ENCODE measurements at places on chromosomes 4 and X. TPM values are rescaled to one million over a fixed set of nuclear protein-coding genes. Genes with fewer than 3 reads are reported as not detected.

ETFDH gene
- 19.9 TPM for total RNA-seq

RADX gene
- 9.9 TPM for total RNA-seq

GRCh38 chrX:102859550-102859871, 77.6 kb upstream of the RAB40AL start:
- no peak for DNase-seq

- no peak for DNase-seq
Measured at GRCh38 chrX:140500441-140500840, 4.4 kb downstream of the SOX3 start.

- no peak for DNase-seq
Measured at GRCh38 chr4:10171055-10171454, 54.5 kb upstream of the WDR1 start.

DNA sequence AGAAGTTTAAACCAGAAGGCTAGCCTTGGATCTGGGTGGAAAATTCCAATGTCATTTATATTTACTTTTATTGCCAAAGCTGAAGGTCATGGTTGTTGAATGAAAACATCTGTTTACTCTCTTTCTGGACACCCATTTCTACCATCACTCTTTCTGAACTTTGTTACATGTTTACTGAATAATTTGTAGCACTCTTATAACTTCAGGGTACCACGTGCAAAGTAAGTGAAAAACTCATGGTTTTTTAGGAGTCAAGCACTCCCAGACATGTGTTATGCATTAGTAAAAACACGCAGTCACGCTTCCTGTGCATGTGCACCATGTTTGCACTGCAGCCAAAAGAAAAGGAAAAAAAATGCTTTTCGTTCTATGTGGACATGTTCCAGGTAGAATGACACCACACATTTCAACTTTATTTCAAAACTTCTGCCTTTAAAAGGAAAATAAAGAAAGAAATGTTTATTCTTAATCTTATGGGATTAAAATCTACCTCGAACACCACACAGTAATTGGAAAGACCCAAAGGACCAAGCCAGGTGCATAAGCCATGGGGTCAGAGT, 31.4 kb upstream of the ADH1C start:
- no peak for DNase-seq

GRCh38 chrX:45001048-45001447, 128.1 kb downstream of the KDM6A start:
- DNase-seq = no peak

All from progenitor cell of endocrine pancreas (in vitro differentiated cells).